ENCODE measurements at places on chromosomes 4 and X. TPM values are rescaled to one million over a fixed set of nuclear protein-coding genes. Genes with fewer than 3 reads are reported as not detected.

GRCh38 chr4:106898621-106899230 lies 137.4 kb downstream of the DKK2 start:
- no peak overlapping the region for H3K4me3 ChIP-seq
- peak; percentile 84 for DNase-seq
- H3K27ac ChIP-seq, result no peak overlapping the region
- H3K36me3 ChIP-seq, result no peaks in the 10 kb centered on the region

DNA sequence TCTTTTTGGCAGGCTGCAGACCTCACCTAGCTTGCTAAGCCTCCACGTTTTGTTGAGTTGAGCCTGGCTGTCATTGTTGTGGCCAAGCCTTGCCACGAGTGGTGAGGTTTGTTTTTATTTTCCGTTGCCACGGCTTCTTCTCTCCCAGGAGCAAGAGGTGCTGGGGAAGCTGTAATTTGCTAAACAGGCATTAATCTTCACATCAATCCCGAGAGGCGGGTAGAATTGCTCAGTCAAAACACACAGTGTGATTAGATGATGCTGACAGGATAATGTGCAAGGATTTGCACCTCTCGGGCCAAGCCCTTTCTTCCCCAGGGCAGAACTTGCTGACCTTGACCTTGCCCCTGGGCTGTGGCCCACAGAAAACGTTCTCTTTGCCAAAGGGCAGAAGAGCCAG lies 72.2 kb upstream of the ATP6AP2 start:
- H3K36me3 ChIP-seq, result no peaks in the 10 kb centered on the region
- peaks cover 14% of the 10 kb centered on the region for H3K4me1 ChIP-seq
- H3K4me3 ChIP-seq, result no peak overlapping the region
- no peak for DNase-seq
- no peaks in the 10 kb centered on the region for H3K27me3 ChIP-seq

DNA sequence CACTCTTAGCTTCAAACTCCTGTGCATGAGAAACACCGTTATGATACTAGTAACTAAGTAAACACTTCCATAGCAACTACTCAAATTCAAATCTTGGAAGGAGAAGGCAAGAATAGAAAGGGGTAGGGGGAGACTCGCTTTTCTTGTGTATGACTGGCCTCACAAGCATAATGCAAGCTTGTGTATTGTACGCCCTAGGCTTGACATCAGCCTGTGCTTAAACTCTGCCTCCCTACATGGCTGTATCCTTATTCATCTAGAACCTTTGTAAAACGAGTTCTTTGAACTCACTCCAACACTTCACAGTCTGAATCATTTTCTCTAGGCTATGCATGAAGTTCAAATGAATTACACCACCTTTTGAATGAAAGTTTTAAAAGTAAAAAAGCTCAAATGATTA lies 1071.2 kb upstream of the ADGRL3 start:
- no peaks in the 10 kb centered on the region for H3K27me3 ChIP-seq
- H3K27ac ChIP-seq, result no peak overlapping the region
- H3K4me3 ChIP-seq, result no peak overlapping the region
- DNase-seq, result no peak
- no peaks in the 10 kb centered on the region for H3K4me1 ChIP-seq
- no peaks in the 10 kb centered on the region for H3K36me3 ChIP-seq

DNA sequence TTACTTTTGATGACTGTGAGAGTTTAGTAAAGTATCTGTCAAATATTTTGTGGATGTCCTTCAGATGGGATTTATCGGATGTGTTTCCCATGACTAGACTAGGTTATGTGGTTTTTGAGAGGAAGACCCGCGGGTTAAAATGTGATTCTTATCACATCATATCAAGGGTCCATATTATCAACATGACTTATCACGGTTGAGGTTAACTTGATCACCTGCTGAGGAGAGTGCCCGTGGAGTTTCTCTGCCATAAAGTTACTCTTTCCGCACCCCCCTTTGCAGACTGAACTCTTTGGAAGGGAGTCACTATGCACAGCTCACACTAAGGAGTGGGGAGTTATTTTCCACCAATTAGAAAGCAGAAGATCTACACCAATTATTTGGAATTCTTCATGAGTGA lies 38.7 kb downstream of the GLRB start:
- H3K4me1 ChIP-seq, result peaks cover 27% of the 10 kb centered on the region
- no peak for DNase-seq
- no peak overlapping the region for H3K4me3 ChIP-seq
- no peaks in the 10 kb centered on the region for H3K36me3 ChIP-seq
- no peaks in the 10 kb centered on the region for H3K27me3 ChIP-seq
- no peak overlapping the region for H3K27ac ChIP-seq

DNA sequence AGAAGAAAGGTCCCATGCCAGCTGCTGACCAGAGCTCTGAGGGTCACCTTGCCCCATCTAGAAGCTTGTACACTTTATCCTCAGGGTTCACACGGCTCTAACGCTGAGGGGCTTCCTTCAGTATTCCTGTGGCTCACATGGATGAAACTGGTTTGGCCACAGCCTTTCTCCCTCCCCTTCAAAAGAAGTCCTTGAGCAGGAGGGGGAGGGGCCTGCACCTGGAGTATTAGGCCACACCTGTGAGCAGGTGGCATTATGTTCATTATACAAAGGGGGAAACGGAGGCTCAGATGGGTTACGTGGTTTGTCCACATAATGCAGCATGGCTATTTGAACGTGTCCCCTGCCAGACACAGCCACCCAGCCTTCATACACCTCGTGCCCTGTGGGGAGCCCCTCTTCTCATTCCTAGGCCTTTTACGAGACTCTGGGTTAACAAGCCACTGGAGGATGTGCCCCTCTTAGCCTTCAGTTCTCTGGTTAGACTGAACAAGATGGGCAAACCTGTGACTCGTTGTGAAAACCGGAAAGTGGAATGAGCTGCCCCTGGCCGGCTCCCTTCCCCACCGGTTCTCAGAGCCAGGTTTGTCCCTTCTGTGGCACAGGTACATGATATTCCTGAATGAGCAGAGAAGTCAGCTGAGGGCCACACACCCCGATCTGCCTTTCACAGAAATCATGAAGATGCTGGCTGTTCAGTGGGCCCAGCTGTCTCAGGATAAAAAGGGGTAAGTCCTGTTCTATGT lies 27.2 kb upstream of the JAKMIP1 start:
- DNase-seq, result no peak
- no peak overlapping the region for H3K4me3 ChIP-seq
- no peak overlapping the region for H3K27ac ChIP-seq

Gene CWH43
- not detected for polyA plus RNA-seq

Gene SERPINA7
- not detected for polyA plus RNA-seq
